CD4-positive, alpha-beta T cell treated with Interleukin-4 for 4 hours (primary cell): ENCODE measurements at places on chromosomes 6 and 20.

DNA sequence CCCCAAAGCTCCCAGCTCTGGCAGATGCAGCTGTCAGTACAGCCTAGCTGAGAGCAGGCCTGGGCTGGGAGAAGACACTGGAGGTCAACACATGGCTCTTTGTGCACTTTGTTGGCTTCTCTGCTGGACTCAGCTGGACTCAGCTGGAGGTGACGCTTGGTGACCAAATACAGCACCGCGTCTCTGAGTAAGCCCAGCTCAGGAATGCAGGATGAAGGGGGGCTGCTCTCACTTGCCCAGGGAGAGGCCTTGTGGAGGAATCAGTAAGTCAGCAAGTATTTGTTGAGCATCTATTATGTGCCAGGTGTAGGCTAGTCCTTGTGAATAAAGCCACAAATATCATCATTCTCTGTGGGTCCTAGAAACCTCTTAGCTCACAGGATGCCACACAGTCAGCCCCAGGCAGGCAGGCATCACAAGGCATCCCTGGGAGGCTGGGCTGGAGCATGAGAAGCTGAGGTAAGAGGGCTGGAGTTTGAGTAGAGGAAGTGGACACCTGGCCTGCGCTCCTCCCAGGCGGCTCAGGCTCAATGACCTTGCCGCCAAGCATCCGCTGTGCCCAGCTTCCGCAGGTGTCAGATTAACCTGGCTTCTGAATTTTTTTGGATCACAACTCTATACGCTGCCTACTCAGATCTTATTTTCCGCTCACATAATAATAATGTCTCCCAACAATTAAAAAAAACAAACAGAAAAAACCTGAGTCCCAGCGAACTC lies 95.4 kb downstream of the TMEM170B start:
- no peak for DNase-seq

GRCh38 chr6:16292942-16293341 lies 54.6 kb downstream of the GMPR start:
- no peak for DNase-seq

- DNase-seq: no peak
Measured at GRCh38 chr6:70675822-70676221, 8.1 kb downstream of the SMAP1 start.

DNA sequence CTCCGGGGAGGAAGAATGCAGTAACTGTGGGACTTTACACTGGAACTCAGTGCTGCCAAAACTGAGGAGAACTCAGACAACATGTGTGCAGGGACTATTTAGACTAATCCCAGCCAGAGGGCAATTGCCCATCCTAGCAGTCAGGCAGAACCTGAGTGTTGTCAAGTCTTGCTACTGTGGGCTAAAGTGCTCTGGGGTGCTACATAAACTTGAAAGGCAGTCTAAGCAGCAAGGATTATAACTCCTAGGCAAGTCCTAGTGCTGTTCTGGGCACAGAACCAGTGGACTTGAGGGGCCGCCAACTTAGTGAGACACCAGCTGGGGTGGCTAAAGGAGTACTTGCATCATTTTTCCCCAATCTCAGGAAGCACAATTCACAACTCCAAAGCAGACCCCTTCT lies 363.8 kb upstream of the PTCHD4 start:
- DNase-seq: no peak

GRCh38 chr6:80454197-80454596 lies 347.7 kb downstream of the BCKDHB start:
- DNase-seq: peak; percentile 12

DNA sequence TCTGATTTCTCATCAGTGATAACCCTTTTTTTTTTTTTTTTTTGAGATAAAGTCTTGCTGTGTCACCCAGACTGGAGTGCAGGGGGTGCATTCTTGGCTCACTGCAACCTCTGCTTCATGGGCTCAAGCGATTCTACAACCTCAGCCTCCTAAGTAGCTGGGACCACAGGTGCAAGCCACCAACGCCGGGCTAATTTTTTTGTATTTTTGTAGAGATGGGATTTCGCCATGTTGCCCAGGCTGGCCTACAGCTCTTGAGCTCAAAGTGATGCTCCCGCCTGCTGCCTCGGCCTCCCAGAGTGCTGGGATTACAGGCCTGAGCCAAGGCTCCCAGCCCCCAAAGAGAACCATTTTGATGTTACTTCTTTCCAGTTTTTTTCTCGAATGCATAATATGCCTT lies 2.2 kb downstream of the FABP7 start:
- DNase-seq: no peak

GRCh38 chr6:85482206-85482904 lies 32.5 kb downstream of the NT5E start:
- DNase-seq: no peak

DNA sequence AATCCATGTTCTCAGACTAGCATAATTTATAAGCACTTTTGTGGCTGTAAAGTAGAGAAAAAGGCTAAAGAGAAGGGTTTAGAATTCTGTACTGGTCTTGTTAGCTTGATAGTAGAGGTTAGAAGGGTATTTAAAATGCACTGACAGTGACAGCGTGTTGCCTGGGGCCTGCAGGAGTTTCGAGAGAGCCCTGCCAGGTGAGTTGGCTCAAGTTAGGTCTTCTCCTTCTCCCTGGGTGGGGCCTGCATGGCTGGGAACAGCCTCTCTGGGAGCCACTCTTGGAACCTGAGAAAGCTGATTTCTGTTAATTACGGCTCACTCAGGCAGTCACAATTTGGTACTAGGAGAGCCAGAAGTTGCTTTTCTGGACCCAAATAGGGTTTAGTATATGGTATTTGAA lies 103.7 kb downstream of the ARID1B start:
- no peak for DNase-seq

- DNase-seq: no peak
Measured at GRCh38 chr20:32450484-32451061, 92.4 kb downstream of the ASXL1 start.

GRCh38 chr6:113363866-113364265 lies 493.3 kb upstream of the MARCKS start:
- no peak for DNase-seq

- DNase-seq: no peak
Measured at GRCh38 chr20:8842525-8842924, 226.4 kb upstream of the PLCB4 start.

DNA sequence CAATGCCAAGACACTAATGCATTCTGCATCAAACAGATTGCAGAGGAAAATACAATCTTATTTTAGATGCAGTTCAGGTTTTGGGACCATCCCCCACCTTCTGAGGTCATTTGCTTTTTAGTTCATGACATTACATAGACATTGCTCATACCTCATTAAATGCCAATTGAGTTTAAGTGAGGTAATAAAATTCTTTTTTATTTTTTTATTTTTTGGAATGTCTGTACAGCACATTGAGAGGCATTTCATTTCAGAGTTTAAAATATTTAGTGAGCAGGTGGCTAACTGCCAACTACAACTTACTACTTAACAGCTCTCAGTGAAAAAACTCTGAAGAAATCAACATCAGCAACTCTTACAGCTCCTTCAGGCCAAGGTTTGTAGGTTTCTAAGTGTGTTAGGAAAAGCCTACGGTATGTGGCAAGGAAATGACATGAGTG lies 482.2 kb upstream of the RNF217 start:
- no peak for DNase-seq

GRCh38 chr20:19283490-19284025 lies 71.1 kb downstream of the SLC24A3 start:
- no peak for DNase-seq

GRCh38 chr20:34859367-34859766 lies 13.3 kb downstream of the GGT7 start:
- no peak for DNase-seq

DNA sequence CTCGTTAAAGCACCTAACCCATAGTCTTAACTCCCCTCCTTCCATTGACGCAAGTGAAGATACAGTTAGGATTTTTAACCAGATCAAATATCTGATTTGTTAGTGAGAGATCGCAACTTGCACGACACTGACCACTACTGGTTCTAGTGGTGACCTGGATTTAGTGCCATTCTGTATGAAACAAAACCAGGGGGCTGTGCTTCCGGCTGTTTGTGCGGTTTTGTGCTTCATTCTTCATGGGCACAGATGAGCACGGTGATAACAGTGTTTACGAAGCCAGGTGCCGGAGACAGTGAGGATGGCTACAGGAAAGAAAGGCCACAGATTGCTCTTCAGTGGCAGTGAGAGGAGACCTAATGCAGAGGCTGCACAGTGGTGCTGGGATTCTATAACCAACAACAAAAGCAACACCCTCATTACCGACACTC lies 75.5 kb downstream of the NOL4L start:
- DNase-seq: peak; percentile 76

DNA sequence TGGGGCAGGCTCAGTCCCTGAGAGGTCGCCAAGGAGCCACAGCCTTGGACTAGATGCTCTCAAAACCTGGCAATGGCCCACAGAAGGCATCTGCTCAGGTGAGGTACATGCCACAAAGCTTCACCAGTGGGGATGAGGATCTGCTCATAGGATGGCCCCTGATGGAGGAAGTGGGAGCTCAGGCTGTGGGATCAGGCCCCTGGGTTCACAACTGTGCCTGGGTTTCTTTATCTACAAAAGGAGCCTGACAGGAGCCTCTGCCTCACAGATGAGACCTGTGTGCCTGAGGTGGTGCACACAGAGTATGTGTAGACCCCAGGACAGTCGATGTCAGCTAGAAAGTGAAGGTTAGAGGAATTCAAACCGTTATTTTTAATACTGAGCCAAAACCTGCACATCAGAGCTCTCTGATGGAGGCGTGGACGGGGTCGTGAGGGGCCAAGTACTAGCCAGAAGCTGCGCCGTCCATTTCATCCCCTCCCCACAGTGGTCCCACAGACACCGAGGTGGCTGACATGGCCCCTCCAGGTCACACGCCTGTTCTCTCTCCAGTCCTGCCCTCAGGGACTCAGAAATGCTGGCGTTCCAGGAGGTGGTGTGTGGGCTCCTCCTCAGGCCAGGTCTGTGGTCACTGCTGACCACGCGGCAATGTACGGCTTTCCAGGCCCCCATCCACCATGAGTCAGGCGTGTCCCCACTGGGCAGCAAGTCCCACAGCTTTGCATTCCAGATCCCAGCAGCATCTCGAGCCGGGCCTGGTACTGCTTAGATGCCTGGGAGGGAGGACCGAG lies 33.3 kb downstream of the NTSR1 start:
- DNase-seq: no peak

DNA sequence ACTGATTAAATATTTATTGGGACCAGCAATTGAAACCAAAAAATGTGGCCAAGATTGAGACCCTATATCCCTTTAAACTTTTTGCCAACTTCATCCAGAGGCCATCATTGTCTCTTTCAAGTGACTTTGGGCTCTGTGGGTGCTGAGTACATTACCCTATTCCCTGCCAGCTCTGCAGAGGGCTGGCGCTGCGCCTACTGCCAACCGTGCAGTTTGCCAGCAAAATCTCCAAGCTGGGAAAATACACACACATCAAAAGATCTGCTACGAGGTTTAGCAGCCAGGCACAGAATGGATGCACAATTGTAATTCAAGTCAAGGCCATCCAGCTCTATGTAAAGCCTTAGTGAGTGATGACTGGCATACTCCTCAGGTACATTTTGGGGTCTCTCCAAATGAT lies 125.0 kb downstream of the CBLN4 start:
- no peak for DNase-seq

GRCh38 chr6:154267508-154268106 lies 89.0 kb downstream of the IPCEF1 start:
- no peak for DNase-seq

DNA sequence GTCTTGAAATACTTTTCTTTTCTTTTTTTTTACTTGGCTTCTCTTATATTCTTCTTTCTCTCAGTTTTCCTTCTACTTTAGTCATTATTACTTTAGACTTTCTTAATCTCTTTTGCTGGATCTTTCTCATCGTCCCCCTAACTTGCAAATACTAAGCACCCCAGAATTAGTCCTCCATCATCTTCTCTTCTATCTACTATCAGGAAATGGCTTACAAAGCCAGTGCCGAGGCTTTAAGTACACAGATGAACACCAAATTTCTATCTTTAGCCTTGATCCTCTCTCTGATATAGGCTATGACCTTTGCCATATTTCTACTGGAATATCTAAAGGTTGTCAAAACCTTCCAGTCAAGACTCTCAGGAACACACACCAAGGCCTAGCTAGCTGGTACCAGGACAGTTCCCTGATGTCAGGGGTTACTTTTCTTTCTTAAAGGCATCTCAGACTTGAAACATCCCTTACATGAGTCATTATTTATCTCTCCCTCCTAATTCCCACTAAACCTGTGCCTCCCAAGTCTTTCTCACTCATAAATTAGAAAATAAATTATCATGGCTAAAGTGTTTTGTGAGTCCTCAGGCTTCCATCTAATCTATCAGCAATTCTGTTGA lies 278.6 kb upstream of the TCF21 start:
- DNase-seq: no peak

DNA sequence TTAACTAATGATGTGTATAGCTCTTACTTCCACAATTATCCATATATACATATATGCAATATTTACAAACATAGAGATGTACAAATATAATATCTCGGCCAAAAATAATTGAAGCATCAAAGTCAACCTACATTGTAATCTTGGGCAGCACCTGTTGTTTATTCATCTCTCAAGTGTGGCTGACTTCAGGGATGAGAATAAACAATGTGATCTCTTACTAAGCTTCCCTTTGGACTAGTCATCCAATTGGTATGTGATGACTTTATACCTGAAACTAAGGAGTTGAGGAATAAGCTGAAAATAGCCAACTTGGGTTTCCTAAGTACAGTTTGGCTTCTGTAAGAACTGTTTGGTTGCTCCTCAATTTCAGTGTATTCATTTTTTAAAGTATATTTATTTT lies 256.6 kb downstream of the KHDC1L start:
- no peak for DNase-seq

GRCh38 chr6:140784573-140784972 lies 1348.2 kb upstream of the GJE1 start:
- no peak for DNase-seq

- no peak for DNase-seq
Measured at GRCh38 chr20:63831646-63831992, 555 bp upstream of the ZBTB46 start.

DNA sequence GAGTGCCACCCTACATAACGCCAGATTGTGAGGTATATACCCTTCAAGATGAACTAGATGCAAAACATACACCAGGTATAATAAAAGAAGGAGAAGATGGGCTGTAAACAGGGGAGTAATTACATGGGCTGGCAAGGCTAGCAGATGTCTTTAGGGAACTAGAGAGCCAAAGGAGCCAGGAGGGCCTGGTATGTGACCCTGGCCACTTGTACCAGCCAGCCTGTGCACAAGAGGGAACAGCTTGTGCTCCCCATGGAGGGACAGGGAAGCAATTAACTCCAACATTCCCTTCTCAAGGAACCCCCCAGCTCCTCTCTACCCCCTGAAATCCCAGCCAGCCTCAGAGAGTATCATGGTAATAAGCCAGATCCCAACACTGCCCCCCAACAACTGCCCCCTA lies 139.9 kb downstream of the HIVEP2 start:
- no peak for DNase-seq

GRCh38 chr6:108114841-108115597 lies 40.5 kb upstream of the OSTM1 start:
- no peak for DNase-seq

DNA sequence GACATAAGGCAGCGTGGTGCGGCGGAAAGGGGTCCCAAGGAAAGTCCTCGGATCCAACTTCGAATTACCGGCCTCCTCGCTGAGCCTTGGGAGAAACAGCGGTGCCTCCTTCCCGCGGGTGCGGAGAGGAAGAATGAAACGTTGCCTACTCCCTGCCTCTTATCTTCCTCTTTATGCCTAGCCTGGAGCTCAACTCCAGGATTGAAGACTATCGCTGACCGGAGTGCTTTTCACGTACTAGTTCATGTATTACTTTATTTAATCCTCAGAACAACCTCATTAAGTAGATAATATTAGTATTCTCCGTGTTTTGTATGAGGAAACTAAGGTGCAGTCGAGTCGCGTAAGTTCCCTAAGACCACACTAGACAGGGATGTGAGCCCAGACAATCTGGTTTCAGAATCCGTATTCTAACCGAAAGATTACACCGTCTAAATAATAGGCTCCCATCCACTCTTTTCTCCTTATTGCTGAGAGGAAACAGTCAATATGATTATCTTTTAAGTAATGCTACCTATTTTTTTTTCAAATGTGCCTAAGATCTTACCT lies 793 bp upstream of the PDSS2 start:
- no peak for DNase-seq
